ENCODE measurements at places on chromosomes 5 and 9.

DNA sequence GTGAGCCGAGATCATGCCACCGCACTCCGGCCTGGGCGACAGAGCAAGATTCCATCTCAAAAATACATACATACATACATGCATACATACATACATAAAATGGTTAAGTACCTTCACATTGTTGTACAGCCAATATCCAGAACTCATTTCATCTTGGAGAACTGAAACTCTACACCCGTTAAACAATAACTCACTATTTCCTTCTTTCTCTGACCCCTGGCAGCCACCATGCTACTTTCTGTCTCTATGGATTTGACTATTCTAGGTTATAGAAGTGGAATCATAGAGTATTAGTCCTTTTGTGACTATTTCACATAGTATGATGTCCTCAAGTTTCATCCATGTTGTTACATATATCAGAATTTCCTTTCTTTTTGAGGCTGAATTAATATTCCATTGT, 9.6 kb upstream of the KIF27 start:
- DNase-seq = no peak

DNA sequence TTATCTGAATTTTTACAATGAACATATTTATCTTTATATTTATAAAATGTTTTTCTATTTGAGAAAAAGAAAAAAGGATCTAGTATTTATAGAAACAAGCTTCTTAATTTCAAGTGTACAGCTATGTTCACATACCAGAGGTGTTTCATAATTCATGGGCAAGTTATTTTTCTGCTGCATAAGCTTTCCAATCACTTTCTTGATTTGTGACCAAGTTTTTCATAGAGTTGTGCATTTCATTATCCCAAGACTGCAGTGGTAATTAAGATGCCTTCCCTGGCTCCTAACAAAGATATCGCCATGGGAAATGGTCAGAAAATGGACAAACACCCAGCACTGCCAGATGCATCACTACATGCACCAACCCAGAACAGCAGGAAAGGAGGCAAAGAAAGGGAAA, 124.6 kb downstream of the GNAQ start:
- no peak for DNase-seq

- DNase-seq = no peak
Observed at GRCh38 chr9:130662970-130663257, 1.5 kb upstream of the PRDM12 start.

DNA sequence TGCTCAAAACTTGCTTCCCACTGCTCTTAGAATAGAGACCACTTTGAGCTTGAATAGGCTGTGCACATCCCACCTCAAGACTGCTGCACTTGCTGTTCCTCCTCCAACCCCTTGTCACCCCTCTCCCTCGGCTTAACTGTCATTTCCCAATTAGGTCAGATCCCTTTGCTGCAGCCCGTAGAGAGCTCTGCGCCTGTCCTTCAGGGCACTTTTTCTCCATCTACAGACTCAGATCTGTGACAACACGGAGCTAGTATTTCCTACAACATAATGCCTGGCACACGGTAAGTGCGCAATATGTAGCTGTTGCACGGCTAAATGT, 485 bp upstream of the HABP4 start:
- no peak for DNase-seq

DNA sequence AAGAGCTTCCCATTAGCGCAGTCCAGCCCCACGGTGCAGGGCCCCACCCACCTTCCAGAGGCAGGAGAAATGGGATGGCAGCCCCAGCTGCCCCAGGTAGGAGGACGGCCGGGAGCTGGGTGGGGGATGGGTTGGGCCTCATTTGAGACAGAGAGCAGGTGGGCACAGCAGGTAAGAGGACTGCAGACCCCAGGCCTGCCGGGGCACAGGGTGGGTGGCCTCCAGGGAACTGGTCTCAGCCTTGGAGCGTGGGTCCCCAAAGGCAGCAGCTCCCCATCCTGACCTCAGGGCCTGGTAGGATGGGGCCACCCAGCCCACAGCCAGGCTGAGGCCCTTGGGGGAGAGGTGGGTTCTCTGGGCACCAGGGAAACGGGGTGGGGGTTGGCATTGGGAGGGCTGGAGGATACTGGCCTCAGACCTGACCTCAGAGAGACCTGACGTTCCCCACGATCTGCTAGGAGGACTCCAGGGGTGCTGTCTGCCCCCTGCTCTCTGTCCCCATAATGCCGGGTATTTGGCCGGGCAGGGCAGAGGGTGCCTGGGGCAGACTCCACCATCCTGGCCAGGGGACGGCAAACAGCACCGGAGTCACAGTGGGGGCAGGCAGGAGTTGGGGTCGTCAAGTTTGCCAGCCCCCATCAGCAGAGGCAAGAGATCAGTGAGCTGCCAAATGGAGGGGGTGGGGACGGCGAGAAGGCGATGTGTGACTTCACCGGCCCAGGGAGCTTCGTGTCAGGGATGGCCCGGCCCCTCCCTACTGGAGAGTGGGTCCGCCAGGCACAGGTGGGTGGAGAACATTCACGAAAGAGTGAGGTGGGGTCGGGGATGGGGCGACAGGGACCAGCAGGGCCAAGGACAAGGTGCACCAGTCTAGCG, 6.8 kb upstream of the QRFP start:
- no peak for DNase-seq

Measured in hindlimb muscle (tissue), 1 donor.